ENCODE measurements at places on chromosomes 6 and 20.

- no peak overlapping the region for H3K27ac ChIP-seq
- DNase-seq, result no peak
- no peaks in the 10 kb centered on the region for H3K4me1 ChIP-seq
- no peak overlapping the region for H3K4me3 ChIP-seq
- H3K36me3 ChIP-seq, result no peaks in the 10 kb centered on the region
These were observed 45.9 kb upstream of the TAB2 start for GRCh38 chr6:149271348-149272340.

- H3K4me3 ChIP-seq, result no peak overlapping the region
- H3K27ac ChIP-seq, result no peak overlapping the region
- H3K4me1 ChIP-seq, result no peaks in the 10 kb centered on the region
- no peaks in the 10 kb centered on the region for H3K27me3 ChIP-seq
- no peaks in the 10 kb centered on the region for H3K36me3 ChIP-seq
These were observed 50.5 kb downstream of the SAMD5 start for GRCh38 chr6:147559006-147559405.

DNA sequence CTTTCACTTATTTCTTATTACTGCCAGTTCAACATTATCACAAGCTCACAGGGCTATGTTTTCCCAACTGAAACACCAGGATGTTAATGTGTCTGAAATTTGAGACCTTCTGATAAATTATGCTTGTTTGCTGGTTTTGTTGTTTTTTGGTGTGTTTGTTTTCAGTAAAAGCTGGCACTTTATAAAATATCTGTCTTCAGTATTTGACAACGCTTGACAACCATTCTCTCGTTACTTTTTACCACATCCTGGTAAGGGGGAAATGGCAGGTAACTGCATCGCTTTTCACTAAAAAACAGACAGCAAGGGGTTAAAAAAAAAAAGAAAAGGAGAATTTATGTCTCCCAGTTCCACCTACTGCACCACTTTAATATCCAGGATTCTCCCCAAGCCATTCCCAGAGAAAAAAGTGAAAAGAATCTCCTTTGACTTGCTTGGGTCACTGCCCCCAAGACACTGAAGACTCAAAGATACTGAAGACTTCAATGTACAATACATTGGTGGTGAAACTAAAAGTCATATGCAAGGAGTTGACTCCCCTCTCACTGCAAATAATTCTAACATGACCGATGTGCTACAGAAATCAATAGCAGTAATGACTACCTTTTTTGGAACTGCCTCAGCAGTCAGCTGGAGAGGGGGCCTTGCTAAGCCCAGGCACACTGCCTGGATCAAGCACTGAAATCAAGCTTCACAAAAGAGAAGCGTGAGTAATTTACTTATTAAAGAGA lies 88.9 kb downstream of the HIVEP2 start:
- no peak overlapping the region for H3K4me3 ChIP-seq
- H3K4me1 ChIP-seq, result peaks cover 16% of the 10 kb centered on the region
- DNase-seq, result no peak
- H3K27ac ChIP-seq, result no peak overlapping the region
- H3K27me3 ChIP-seq, result no peaks in the 10 kb centered on the region

DNA sequence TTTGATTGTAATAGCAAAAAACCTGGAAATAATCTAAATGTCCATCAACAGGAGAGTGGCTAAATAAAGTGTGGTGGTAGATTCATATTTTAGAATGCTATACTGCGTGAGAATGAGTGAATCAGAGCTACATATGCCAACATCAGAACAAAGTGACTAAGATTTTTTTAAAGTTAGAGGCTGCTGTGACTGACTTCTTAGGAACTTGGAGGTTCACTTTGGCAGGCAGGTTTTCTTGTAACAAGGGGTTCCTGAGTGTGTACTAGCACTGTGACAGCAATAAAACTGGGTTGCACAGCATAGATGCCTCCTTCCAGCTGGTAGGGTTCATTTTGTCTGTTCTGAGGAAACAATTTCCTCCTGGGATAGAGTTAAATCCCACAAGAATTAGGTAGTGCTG lies 75.3 kb upstream of the ENPP5 start:
- no peaks in the 10 kb centered on the region for H3K4me1 ChIP-seq
- H3K4me3 ChIP-seq, result no peak overlapping the region
- DNase-seq, result no peak

GRCh38 chr6:159102373-159103160 lies 57.8 kb upstream of the TAGAP start:
- peaks cover 4% of the 10 kb centered on the region for H3K27me3 ChIP-seq
- no peaks in the 10 kb centered on the region for H3K36me3 ChIP-seq
- H3K4me3 ChIP-seq, result no peak overlapping the region
- no peak overlapping the region for H3K27ac ChIP-seq
- H3K4me1 ChIP-seq, result peaks cover 33% of the 10 kb centered on the region

DNA sequence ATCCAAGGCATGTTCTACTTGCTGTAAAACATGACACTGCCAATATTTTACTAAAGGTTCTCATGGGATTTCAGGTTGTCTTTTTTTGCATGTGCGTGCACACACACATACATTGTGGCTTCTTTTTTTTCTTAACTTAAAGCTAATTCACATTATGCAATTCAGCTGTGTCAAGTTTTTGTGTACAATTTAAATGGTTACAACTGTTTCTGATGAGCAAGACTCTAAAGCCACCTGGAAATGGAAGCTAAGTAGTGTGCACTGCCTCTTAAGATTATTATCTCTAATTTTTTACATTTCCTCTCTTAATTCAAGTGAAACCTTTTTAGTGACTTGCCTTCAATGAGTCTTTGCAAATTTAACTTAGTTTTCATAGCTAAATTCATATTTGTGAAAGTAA lies 75.3 kb downstream of the TULP4 start:
- no peak overlapping the region for H3K27ac ChIP-seq
- no peaks in the 10 kb centered on the region for H3K36me3 ChIP-seq
- H3K27me3 ChIP-seq, result no peaks in the 10 kb centered on the region
- no peaks in the 10 kb centered on the region for H3K4me1 ChIP-seq
- H3K4me3 ChIP-seq, result no peak overlapping the region

DNA sequence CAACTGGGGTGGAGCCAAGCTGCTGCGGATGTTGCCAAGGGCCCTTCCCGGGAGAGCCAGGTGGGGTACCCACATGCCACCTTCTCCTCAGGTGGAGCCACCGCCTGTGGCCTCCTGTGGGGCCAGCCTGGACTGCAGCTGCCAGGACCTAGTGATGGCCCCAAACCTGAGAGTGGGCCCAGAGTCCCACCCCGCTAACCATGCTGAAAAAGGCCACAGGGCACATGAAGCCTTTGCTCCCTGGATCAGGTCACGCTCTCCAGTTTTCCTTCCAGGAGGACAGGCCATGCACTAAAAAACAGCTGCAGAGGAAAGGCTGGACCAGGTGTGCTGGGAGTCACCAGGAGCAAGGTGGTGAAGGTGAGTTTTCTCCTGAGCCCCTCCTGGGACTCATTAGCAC lies 73.9 kb upstream of the SLC22A16 start:
- H3K36me3 ChIP-seq, result no peaks in the 10 kb centered on the region
- no peak overlapping the region for H3K4me3 ChIP-seq
- no peaks in the 10 kb centered on the region for H3K27me3 ChIP-seq
- no peak overlapping the region for H3K27ac ChIP-seq
- no peaks in the 10 kb centered on the region for H3K4me1 ChIP-seq
- DNase-seq, result no peak

DNA sequence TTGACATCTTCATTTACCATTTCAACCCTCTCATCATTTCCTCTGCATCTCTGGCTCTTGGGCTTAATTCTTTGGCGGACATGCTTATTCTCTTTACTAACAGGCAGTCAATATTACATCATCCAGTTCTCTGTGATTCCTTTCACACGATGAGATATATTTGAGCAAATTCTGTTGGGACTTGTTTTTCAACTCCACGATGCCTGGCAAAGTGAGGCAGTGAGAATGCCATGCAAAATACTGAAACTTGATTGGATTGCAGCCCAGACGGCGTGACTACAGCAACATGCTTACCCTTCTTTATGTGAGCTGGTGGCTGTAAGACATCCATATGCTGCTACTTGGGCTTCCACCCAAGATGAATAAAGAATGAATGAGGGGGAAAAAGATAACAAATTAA lies 101.7 kb upstream of the SPACA1 start:
- no peaks in the 10 kb centered on the region for H3K27me3 ChIP-seq
- DNase-seq, result no peak
- H3K4me1 ChIP-seq, result peaks cover 19% of the 10 kb centered on the region
- no peaks in the 10 kb centered on the region for H3K36me3 ChIP-seq

DNA sequence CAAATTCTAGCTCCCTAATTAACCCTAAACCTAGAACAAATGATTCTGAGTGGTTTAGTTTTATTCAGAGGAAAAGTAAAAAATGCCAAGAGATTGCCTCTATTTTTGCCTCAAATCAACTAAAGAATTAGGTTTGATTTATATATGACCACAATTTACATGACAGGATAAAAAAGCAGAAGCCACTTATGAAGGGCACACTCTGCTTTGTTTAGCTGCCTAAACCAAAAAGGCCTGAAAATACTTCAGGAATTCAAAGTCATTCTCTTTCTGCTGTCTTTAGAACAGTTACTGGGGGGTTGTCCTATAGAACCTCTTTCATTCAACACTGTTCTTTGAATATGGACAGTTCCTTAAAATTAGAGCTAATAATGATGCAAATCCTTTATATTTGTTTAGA lies 5.3 kb downstream of the FBXO5 start:
- no peak overlapping the region for H3K4me3 ChIP-seq
- no peaks in the 10 kb centered on the region for H3K27me3 ChIP-seq
- peaks cover 14% of the 10 kb centered on the region for H3K36me3 ChIP-seq
- peaks cover 12% of the 10 kb centered on the region for H3K4me1 ChIP-seq
- DNase-seq, result no peak

All from suprapubic skin (tissue), 4 donors.